ENCODE measurements at places on chromosomes 3 and 15.

DNA sequence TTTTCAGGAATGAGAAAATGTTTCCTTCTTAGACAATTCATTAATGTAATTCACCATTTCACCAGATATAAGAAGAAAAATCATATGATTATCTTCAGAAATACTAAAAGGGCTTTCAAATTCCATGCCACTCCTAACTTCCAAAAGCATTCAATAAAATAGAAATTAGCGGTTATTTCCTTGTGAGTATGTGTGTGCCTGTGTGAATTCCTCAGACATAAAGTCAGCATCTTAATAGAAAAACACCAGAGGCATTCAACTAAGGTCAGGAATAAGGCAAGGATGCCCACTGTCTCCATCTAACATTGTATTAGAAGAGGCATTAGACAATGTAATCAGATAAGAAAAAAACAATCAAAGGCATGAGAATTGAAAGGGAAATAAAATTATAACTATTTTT is 88.4 kb downstream of the PLCH1 start:
- no peak for DNase-seq

- no peak for DNase-seq
These were observed 134.6 kb upstream of the ROPN1 start for GRCh38 chr3:124126436-124127023.

GRCh38 chr3:31544634-31545033 is 11.9 kb downstream of the STT3B start:
- no peak for DNase-seq

- no peak for DNase-seq
These were observed 69.5 kb upstream of the SUCLG2 start for GRCh38 chr3:67723863-67724262.

- DNase-seq = no peak
These were observed 158.3 kb upstream of the CGNL1 start for GRCh38 chr15:57217778-57218598.

DNA sequence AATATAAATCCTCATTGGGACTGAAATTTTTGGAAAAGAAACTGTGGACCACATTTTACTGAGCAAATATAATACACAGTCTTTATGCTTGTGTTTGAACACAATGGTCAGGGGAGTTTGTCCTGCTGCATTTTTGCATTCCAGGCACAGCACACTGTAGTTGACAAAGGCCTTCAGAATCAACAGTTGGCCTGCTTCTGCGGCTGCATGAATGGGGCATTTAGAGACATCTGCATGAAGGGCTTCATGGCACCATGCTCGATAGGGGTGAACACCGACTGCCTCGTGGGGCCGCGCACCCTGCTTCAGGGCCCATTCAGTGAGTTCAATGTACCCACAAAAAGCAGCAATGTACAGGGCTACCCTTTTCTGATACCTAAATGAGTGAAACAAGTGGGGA is 15.4 kb upstream of the COMMD2 start:
- no peak for DNase-seq

- DNase-seq = no peak
These were observed 16.5 kb upstream of the CYP11A1 start for GRCh38 chr15:74383695-74384565.

DNA sequence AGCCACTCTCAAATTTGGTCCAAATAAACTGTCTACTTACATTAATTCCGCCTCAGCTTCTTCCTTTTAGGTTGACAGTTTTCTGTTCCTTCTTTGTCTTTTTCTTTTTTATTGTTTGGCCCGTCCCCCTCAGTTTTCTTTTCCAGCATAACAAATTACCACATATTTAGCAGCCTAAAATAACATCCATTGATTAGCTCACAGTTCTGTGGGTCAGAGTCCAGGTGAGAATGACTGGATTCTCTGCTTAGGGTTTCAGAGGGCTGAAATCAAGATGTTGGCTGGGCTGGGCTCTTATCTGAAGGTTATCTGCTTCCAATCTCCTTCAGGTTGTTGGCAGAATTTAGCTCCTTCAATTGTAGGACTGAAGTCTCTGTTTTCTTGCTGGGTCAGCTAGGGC is 24.6 kb upstream of the LCTL start:
- DNase-seq = no peak

- DNase-seq = no peak
These were observed 35.1 kb downstream of the NGLY1 start for GRCh38 chr3:25748189-25748588.

DNA sequence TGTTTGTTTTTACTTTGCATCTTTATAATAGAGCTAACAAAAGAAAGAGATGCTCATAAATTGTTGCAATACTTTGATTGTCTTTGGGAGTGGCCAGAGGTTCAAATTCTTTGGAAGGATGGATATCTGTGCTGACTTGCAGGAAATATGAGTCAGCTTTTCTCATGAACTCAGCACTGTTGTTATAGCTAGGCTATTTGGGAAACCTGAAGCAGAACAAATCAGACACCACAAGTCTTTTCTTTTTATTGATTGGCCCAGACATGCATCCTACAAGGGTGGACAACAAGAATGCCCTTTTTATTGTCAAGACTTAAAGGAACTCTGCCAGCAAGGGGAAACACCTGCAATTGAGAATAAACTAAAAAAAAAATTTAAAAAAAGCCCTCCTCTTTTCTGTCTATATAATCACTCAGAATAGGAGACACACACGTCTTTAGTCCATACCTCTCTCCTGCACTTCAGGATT is 4.6 kb upstream of the DENND4A start:
- DNase-seq = no peak

DNA sequence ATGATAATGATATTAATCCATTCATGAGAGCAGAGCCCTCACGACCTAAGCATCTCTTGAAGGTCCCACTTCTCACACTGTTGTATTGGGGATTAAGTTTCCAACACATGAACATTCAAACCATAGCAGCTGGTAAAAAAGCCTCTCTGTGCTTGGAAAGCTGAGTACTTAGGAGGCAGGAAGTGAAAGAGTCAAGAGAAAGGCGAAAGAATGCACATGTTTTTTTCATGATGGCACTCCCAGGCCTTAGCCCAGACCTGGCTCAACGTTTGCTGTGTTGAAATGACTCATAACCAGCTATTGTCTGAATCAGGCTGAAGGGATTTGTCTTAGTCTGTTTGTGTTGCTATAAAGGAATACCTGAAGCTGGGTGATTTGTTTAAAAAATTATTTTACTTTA is 84.4 kb upstream of the RGMA start:
- DNase-seq = no peak

- DNase-seq = no peak
These were observed 80.5 kb downstream of the SNRK start for GRCh38 chr3:43366885-43367284.

- DNase-seq = no peak
These were observed 12.1 kb downstream of the ARPP21 start for GRCh38 chr3:35651426-35651825.

DNA sequence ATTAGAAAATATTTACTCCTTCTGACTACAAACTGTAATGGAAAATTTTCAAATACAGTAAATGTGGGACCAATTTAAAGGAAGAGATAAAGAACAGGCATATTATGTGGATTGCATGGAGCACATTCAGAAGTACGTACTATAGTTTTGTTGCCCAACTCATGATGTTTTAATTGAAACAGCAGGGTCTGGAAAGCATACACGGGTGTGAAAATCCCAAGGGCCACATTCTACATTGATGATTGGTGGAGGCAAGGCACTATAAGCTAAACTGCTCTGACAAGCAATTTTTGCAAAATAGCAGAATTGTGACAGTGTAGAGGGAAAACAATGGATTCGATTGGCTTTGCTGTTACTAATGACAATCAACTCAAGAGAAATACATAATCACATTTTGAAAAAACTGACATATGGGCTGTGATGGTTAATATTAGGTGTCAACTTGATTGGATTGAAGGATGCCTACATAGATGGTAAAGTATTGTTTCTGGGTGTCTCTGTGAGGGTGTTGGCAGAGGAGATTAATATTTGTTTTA is 458.6 kb downstream of the PYDC2 start:
- no peak for DNase-seq

GRCh38 chr3:127291611-127292010 is 3.8 kb upstream of the PRR20G start:
- no peak for DNase-seq

GRCh38 chr15:52361975-52362494 is 66.4 kb upstream of the MYO5C start:
- DNase-seq = no peak

- no peak for DNase-seq
These were observed 388.1 kb downstream of the FGF12 start for GRCh38 chr3:192339214-192339613.
